NCI-H2029 (cell line): ENCODE measurements at places on chromosomes 5 and 9.

DNA sequence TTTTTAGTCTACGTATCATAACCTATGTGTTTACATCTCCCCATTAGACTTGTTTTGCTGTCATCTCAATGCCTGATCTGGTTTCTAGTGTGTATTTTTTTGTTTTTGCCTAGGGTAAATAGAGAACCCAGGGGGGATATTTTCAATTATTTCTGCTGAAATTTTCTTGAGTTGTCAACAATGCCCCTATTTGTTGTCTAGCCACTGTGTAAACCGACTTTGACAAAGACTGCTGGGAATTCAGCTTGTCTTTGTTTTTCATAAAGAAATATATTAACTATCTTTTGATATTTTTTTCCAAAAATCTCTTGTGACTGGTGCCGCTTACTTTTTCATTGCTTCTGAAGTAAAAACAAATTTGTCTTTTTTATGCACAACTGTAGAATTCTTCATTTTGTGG is 28.1 kb downstream of the MACIR start:
- DNase-seq: no peak

GRCh38 chr5:107149243-107150005 is 521.3 kb downstream of the EFNA5 start:
- no peak for DNase-seq

GRCh38 chr9:33081128-33081851 is 4.8 kb upstream of the SMU1 start:
- peak; percentile 85 for DNase-seq

DNA sequence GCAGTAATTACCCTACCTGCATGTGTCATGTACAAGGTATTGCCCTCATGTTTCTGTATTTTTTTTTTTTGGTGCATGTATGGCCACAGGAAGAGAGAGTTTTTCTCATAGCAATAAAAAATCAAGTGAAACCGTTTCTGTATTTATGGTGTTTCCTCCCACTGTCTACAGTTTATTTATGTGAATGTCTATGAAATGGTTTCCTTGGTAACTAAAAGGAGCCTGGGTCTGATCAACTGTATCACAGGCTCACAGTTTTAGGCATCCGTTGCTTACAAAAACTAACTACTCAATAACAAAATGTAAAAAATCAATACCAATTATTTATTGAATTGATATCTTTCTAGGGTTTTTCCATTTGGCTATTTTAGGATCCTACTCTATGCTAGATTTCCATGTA is 464.4 kb downstream of the TAF11L14 start:
- DNase-seq: no peak

DNA sequence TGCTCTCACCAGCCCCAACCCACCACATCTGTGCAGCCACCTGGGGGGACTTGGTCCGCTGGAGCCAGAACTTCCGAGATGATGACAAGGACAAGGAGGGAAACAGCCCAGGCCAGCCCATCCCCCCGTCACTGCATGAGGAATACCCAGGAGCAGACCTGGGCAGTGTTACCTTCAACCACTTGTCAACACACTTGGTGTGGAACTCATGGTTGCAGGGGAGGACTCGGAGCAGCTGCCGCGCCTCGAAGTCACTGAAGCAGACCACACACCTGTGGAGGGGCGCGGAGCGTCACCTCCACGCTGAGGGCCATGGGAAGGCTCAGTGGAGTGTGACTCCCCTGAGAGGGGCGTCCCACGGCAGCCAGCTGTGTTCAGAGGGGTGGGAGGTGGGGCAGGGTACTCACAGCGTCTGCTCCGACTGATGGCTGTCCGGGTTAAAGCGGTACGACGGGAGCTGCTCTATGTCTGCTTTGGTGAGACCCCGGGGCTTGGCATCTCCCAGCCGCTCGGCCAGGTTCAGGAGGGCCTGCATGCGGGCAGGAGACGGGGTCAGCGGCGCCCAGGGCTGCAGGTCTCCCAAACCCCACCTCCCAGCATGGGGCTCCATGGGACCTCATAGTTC is 8.0 kb downstream of the RNF44 start:
- DNase-seq: no peak

- no peak for DNase-seq
Observed at GRCh38 chr5:97559827-97560598, 377.0 kb upstream of the RIOK2 start.

DNA sequence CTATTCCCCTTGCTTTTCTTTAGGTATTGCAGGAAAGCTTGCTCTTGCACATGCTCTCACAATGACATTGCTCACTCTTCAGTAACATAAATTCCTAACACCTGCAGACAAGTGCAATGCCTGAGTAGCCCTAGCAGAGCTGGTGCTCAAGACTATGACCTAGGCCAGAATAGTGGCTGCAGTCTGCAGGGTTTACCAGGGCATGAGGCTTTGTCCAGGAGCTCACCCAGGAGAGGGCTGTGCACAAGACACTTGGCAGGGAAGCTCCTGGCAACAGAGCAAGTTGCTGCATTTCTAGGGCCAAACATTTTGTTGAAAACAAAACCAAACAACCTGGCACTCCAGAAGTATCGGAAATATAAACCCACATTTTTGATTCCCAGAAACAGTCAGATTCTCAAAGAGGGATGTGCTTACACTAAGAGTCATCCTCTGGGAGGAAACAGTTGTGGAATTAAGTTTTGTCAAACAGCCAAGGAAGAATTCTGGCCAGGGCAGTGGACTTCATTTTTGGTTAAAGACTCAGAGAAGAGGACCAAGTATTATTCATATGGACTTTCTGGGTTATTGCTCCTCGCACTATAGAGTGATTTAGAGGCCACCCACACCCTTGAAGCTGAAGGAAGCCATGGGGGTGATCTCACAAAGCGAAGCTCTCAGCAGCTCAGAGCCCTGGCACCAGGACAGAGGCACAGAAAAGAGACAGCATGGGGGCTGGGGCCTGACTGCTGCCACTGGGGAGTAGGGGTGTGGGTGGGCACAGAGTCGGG is 44.9 kb downstream of the MACROH2A1 start:
- no peak for DNase-seq

DNA sequence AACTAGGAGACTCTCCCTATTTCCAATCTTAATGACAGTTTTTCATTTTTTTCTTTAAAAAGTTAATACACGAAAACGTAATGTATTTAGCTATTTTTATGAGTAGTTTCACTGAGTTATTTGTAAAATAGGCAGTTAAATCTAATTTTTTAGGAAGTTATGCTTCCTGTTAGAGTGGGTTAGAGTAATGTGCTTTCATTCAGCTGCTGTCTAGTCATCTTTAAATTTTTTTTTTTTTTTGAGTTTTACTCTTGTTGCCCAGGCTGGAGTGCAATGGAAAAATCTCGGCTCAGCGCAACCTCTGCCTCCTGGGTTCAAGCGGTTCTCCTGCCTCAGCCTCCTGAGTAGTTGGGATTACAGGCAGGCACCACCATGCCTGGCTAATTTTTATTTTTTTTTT is 34.0 kb downstream of the CDC42SE2 start:
- DNase-seq: no peak

DNA sequence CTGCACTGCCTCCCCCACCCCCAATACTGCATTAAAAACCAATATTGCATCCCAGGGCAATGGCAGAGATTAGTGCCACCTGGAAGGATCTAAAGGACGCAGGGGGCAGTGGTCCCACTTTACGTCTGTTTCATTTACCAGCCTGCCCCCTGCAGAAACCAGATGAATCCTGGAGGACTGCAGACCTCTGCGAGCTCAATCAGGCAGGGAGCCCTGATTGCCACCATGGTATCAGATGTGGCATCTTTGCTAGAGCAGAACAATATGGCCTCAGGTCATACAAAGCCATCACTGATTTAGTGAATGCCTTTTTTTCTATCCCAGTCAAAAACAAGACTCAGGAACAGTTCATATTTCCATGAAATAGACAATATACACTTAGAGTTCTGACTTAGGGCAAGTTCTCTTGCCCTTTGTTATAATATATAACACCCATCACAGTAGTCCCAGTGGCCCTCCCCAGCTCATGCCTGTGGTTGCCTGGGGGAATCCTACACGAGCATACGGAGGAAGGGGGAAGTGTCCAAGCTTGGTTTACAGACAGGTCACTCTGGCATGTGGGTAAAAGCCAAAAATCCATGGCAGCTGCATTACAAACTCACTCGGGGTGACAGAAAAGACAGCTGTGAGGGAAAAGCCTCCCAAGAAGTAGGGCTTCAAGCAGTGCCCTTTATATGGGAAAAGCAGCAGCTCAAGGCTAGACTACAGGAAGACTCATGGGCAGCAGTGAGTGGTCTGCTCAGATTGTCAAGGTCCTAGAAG is 85.1 kb downstream of the MED27 start:
- no peak for DNase-seq

GRCh38 chr9:134491856-134492255 is 149.7 kb upstream of the COL5A1 start:
- DNase-seq: no peak

GRCh38 chr9:37801287-37801850 is 772 bp downstream of the DCAF10 start:
- peak; percentile 12 for DNase-seq

GRCh38 chr5:65382582-65382981 is 99.1 kb downstream of the ADAMTS6 start:
- DNase-seq: no peak

DNA sequence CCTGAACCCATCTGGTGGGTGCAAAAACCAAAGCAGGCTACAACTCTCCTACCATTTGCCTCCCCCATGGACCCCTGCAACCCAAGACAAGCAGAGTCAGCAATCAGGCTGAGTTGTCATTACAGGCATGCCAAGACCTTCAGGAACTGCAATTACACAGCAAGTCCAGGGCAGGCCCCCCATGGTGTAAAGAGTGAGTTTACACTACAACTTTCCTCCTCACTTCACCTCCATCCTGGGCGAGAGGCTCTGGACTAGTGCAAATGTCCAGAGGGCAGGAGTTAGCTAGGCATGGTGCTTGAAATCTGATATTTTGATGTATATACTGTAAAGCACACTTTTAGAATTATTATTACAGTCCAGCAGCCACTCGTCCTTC is 7.0 kb upstream of the P4HA2 start:
- DNase-seq: no peak

GRCh38 chr9:15203581-15203980 is 103.4 kb downstream of the TTC39B start:
- DNase-seq: no peak

GRCh38 chr9:120368799-120369198 is 211.2 kb downstream of the CDK5RAP2 start:
- no peak for DNase-seq

GRCh38 chr5:144331361-144331760 is 160.7 kb downstream of the KCTD16 start:
- DNase-seq: no peak

- no peak for DNase-seq
Observed at GRCh38 chr5:122126177-122126755, 3.1 kb upstream of the ZNF474 start.

DNA sequence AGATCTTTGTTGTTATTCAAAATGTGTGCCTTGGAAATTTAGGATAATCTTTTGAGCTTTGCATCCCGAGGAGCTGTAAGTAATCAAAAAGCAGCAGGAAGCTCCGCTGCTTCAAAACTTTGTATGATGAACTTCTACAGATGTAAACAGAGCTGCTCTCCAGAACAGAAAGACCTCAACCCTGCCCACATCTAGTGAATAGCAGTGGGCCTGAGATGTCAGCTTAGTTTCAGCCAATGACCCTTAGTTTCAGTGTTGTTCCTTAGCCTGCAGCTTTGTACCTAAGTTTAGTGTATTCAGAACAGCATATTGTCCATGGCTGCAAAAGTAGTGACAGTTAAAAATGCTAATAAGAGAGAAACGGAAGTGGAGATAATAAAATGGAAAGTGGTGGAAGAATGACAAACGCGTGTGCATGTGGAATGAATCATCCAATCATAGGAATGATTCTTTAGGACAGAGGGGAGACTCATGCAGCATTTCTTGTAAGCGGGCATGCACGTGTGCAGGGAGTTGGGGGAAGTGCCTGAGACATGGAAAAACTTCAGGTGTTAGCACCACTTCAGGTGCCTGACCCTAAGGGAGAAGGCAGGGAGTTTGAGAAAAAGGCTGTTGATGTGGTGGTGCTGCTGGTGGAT is 24.9 kb downstream of the SNX24 start:
- DNase-seq: no peak

- DNase-seq: no peak
Observed at GRCh38 chr5:157390551-157391297, 69.3 kb upstream of the NIPAL4 start.

DNA sequence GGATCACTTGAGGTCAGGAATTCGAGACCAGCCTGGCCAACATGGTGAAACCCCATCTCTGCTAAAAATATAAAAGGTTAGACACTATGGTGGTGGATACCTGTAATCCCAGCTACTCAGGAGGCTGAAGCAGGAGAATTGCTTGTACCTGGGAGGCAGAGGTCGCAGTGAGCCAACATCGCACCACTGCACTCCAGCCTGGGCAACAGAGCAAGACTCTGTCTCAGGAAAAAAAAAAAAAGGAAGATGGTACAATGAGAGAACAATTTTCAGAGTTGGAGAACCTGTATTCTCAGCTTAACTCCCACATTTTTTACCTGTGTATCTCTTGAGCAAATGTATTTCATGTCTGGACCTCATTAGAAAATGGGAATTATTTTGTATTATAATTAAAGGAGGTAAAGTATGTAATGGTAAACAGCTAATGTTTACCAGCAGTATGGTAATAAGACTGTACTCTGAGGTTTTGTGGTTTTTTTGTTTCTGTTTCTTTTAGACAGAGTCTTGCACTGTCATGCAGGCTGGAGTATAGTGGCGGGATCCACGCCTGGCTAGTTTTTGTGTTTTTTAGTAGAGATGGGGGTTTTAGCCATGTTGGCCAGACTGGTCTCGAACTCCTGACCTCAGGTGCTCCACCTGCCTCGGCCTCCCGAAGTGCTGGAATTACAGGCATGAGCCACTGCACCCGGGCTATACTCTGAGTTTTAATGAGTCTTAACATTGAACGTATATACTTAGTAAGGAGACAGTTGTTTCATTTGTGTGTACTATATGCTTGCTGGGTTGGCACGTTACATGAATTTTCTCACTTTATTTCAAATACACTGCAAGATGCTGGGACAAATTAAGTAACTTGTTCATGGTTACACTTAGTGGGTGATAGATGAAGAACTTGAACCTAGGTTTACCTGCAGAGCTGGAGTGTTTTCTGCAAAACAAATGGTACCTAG is 16.2 kb downstream of the UHRF2 start:
- no peak for DNase-seq

GRCh38 chr9:16612627-16613026 is 257.8 kb downstream of the BNC2 start:
- no peak for DNase-seq

GRCh38 chr9:92714016-92714415 is 44.1 kb upstream of the IPPK start:
- no peak for DNase-seq
